ELF-1 (cell line): ENCODE measurements at places on chromosomes 6 and 20.
A peak's percentile ranks its signal among the peaks of the same experiment; 100 is the strongest.

GRCh38 chr6:106561686-106562405 lies 67.5 kb downstream of the RTN4IP1 start:
- peak; percentile 15 for DNase-seq

DNA sequence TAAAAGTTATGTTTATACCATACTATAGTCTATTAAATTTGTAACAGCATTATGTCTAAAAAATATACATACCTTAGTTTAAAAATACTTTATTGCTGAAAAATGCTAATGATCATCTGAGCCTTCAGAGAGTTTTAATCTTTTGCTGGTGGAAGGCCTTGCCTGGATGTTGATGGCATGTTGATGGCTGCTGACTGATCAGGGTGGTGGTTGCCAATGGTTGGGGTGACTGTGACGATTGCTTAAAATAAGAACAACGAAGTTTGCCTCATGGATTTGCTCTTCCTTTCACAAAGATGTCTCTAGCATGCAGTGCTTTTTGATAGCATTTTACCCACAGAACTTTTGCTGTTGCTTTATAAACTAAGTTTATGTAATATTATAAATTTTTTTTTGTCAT lies 68.6 kb downstream of the QKI start:
- no peak for DNase-seq

DNA sequence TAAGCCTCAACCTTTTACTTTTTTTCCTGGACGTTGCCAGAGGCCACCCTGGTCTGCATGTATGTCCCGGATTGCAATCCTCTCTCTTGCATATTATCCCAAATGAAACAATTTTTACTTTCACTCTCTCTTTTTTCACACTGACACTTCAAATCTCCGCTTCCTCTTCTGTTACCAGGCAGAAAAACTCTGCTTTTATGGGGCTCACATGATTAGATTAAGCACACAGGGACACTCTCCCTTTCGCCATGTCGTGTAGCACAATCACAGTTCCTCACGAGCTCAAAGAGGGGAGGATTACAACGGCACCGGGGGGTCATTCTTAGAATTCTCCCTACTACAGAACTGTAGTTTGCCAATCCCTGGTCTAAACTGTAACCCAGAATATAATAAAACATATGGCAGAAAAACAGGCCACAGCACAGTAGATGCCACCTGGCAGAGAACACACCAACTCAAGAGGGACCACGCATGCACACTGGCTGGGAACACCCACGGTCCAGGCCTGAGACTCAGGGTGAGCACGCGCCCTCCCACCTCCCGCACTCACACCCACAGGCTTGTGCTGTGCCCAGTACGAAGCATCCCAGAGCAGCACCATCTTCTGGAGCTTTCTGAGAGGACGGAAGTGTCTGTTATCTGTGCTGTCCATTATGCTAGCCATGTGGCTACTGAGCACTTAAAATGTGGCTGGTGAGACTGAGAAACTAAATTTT lies 288.7 kb downstream of the KIF16B start:
- no peak for DNase-seq

- peak; percentile 51 for DNase-seq
These were observed 17.9 kb upstream of the ARMC12 start for GRCh38 chr6:35718911-35719381.

- DNase-seq = no peak
These were observed 104.8 kb downstream of the TASP1 start for GRCh38 chr20:13533946-13534345.
